ENCODE measurements at places on chromosomes 3 and 15. TPM values are rescaled to one million over a fixed set of nuclear protein-coding genes. Genes with fewer than 3 reads are reported as not detected.

ZNF35 gene
- 9.3 TPM for total RNA-seq

DLL4 gene
- total RNA-seq, result 0.31 TPM

CCDC39 gene
- total RNA-seq, result not detected

SLC28A1 gene
- not detected for total RNA-seq

KLF15 gene
- total RNA-seq, result 0.10 TPM

RAD18 gene
- 13.8 TPM for total RNA-seq

CCNL1 gene
- 118 TPM for total RNA-seq

DCBLD2 gene
- total RNA-seq, result 54.4 TPM

STAC gene
- 18.8 TPM for total RNA-seq

B3GNT5 gene
- total RNA-seq, result 22.8 TPM

SPTBN5 gene
- 2.1 TPM for total RNA-seq

LRRN1 gene
- 0.13 TPM for total RNA-seq

MOBP gene
- total RNA-seq, result not detected

USP19 gene
- total RNA-seq, result 60.6 TPM

CX3CR1 gene
- not detected for total RNA-seq

HDC gene
- not detected for total RNA-seq

ROPN1 gene
- total RNA-seq, result not detected

CDCP1 gene
- 47.8 TPM for total RNA-seq

CCR9 gene
- not detected for total RNA-seq

UBL7 gene
- 68.5 TPM for total RNA-seq

GNAT1 gene
- total RNA-seq, result not detected

ATP13A5 gene
- total RNA-seq, result not detected

AHSG gene
- 0.85 TPM for total RNA-seq

SKOR1 gene
- 0.21 TPM for total RNA-seq

STAB1 gene
- total RNA-seq, result 0.39 TPM

CRABP1 gene
- 6.7 TPM for total RNA-seq

TTLL13 gene
- 0.39 TPM for total RNA-seq

GOLGA8R gene
- 0.80 TPM for total RNA-seq

FGF12 gene
- 0.51 TPM for total RNA-seq

ZCWPW2 gene
- total RNA-seq, result 0.82 TPM

MORC1 gene
- total RNA-seq, result not detected
